ENCODE measurements at places on chromosomes 5 and 9.
A peak's percentile ranks its signal among the peaks of the same experiment; 100 is the strongest.

DNA sequence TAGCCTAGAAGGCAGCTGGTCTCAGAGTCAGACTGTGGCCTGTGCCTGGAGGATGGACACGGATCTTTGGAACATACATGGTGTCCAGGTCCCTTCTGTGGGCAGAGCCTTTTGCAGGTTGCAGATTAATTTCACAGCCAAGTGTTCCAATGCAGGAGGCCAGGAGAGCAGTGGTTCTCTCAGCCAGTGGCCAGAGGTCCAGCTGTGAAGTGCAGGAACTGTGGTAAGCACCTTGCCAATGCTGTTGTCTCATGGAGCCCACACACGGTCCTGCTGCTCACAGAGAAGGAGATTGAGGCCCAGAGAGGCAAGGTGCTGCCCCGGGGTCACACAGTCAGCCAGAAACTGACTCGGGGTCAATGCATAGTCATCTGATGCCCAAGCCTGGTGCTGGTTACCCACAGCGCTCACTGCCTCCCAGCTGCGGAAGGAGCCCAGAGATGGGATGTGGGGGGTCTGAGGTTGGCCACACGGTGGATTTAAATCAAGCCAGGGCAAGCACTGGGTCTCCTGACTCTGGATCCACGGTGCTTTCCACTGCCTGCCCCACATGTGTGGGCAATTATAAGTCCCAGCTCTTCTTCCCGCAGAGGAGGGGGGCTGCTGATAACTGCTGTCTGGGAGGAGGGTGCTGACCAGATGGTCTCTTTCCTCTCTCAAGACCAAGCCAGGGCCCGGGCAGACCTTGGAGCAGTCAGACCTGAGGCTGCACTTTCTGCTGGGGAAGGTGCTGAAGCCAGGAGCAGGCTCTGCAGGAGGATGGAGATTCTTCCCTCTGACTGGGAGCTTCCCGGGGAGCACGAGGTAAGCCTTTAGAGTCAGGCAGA lies 2.8 kb downstream of the PDGFRB start:
- DNase-seq = no peak

DNA sequence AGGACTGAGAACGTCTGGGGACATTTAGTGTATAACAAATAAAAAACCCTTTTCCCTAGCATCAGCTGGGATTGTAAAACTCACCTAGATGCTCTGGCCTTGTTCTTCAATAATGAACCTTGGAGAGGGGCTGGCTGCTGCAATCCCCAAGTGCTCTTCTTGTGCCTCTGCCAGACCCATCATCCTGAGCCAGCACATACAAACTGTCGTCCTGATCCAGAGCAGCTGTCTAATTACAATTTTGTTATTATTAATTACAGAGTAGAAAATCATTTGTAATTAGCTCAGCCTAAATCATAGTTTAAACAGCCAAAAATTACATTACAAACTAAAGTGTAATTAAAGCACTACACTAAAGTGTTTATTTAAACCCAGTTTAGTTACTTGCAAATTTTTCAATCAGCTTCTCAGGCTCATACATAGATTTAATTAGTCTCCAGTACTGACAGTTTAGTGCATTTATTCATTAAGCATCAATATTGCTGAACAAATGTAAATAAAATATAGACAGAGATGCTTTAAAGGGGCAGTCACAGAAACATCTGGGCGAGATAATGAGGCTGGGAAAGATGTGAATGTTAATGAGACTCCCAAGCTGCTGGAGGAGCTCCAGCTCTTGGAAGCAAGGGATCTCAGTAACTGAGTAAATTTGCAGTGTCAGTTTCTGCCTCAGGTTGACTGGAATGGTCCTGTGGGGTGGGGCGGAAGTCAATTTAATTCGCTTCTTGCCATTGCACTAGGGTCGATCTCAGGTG lies 632.3 kb upstream of the TLE4 start:
- DNase-seq = no peak

DNA sequence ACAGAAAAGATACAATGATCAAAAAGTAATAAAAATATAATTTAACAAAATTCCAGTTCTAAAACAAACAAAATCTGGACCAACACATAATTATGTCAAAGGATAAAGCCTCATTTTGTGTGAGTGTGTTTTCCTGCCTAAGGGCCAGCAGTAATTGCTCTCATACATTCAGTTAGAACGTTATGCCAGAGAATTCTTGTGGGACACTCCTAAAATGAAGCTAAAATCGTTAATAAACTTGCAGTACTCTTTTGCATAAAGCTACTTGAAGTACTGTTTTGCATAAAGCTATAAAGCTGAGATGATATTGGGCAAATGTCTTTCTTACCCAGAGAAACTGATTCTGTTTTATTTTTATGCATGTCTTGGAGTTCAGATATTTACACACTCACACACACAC lies 1072.3 kb downstream of the MAT2B start:
- DNase-seq = no peak

- DNase-seq = no peak
These were observed 622.6 kb downstream of the CCDC171 start for GRCh38 chr9:16175461-16175860.

DNA sequence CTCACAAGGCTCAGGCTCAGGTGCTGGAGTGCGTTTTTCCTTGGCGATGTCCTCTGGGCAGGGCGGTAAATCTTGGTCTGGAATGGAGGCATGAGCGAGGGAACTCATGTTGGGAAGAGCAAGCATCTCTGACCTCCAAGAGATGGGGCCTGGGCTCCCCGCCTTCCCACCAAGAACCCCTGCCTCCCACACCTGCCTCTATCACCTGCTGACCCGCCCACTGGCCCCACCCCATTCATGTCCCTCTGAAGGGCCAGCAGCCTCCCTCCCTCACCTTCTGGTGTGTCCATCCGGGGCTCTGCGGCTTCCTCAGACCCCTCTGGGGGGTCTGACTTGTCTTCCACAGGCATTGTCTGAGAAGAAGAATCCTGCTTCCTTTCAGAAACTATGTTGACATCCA lies 10.9 kb downstream of the CIZ1 start:
- no peak for DNase-seq

- DNase-seq = no peak
These were observed 169.4 kb upstream of the ANKRD55 start for GRCh38 chr5:56402266-56403220.

DNA sequence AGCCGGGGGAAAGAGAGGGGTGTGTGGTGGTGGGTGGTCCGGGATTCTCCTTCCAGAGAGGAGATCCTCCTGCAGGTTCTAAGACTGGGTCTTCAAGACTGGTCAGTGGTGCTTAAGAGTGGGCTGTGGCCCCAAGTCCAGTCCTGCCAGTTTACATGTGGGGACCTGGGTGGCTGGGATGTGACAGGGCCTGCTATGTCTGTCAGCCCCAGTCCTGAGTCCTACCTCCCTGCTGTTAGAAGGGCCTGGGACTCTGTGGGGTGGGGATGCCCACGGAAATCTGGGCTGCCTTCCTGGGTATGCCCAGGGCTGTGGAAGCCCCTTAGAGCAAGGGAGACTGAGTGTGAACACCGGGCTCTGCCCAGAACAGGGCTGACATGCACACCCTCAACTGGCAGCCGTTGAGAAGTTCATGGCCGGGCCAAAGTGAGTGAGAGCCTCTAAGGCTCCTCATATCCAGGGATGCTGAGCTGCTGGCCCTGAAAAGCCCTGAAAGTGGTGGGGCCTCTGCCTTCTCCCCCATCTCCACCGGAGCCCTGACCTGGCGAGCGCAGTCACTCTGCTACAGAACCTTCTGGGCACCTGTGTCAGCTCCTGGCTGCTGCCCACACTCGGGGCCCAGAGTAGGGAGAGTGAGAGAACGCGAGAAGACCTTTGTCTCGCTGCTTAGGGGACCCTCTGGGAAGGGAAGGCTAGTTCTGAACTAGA lies 1.7 kb downstream of the PHF2 start:
- no peak for DNase-seq

- no peak for DNase-seq
These were observed 2.5 kb upstream of the FGF1 start for GRCh38 chr5:142688281-142688989.

DNA sequence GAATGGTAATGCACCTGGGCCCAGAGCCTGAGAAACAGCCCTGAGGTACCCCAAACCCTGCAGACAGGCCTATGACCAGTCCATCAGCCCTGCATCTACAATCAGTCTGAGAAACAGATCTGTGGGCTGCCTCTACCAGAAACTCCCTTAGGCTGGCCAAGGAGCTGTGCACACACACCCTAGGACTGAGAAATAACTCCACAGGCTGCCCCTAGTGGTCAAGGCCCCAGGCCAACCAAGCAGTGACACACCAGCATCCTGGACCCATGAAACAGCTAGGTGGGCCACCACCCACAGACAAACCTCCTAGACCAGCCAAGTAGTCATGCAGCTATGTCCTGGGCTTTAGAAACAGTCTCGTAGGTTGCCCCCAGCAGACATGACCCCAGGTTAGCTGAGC lies 253.6 kb upstream of the VLDLR start:
- DNase-seq = no peak

DNA sequence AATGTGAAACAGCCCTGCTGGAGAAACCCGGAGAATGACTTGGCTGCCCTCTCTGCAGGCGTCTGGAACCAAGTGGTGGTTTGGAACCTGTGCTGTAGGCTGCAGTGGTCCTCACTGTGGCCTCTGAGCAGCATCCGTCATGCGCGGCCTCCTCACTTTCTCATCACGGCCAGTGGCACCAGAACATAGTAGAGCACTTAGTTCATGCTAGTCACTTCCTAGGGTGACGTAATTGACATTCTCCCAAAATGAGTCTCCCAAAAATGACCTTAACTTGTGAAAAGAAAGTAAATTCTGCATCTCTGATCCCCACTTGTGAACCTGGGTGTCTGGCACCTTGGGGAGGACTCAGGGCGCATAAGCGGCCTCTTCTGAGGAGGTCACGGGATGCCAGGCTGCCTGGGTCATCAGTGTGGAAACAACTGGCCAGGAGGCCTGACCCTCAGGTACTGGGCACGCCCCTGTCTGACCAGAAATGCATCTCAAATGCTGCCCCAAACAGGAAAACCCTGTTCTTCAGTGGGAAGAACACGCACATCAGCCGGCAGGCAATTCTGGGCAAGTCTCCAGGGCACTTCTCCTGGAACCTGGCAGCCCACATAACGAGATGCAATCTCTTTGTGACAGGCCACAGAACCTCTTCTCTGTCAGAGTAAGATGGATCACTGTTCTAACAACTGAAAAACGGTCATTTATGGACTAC lies 36.6 kb upstream of the SPTLC1 start:
- peak; percentile 58 for DNase-seq

DNA sequence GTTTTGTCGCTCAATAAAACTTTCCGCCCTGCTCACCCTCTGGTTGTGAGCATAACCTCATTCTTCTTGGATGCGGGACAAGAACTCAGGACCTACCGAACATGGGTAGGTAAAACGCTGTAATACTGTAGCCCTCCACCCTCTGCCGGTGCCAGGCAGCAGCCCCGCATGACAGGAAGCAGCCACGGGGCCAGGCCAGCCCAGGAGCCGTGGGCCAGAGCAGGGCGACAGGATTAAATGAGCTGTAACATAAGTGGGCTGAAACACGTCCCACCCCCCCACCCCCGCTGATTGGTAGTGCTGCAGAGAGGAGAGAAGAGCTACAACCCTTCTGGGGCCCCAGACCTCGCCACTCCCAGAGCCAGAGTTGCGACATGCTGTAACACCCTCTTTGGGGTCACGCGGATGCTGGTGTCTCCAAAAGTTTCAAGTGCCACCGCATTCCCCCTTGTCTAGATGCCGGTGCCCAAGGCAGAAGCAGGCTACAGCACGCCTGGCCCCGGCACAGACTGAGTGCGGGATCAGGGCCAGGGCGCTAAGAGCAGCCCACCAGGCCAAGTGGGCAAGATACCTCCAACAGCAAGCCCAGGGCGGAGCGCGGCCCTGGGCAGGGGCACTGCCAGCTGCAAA lies 81.8 kb downstream of the FBXW11 start:
- DNase-seq = no peak
